ENCODE measurements at places on chromosomes 4 and X.
A peak's percentile ranks its signal among the peaks of the same experiment; 100 is the strongest.

DNA sequence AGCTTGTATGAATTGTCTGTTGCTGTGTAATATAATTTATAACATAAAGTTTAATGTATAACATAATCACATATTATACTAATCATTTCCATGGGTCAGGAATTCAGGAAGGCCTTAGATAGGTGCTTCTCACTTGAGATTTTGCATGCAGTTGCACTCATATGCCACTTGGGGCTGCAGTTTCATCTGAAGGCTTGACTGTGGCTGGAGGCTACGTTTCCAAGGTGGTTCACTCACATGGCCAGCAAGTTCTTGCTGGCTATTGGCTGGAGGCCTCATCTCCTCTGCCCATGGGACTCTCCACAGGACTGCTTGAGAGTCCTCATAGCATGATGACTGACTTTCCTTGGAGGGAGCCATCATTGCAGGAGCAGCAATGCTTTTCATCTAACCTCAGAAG, 53.4 kb upstream of the STX18 start:
- no peak for DNase-seq

DNA sequence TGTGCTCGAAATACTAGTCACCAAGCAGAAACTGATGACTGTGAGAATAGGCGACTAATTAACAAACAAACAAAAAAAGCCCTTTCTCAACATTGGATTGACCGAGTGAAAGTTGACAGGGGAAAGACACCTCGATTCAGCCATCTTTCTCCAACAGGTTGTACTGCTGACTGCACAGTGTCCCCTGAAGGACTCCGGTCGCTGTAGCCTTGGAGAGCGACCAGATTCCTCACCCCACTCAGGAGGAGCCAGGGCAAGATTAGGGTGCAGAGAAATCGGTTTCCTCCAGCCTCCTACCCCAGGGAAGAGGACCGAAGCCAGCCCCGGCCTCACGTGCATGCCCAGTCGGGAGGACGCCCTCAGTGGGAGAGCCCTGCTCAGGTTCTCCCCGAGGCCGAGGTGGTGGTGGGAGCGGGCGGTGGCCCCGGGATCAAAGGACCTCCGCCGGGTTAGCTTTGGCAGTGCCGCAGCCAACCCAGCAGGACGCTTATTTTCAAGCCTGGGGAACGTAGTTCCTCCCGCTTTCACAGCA, 1.1 kb upstream of the RAP1GDS1 start:
- peak; percentile 21 for DNase-seq

- DNase-seq: no peak
Observed at GRCh38 chr4:25182937-25183336, 22.7 kb upstream of the SEPSECS start.

GRCh38 chrX:40646489-40647306, 663 bp downstream of the CXorf38 start:
- no peak for DNase-seq

GRCh38 chr4:47567511-47567910, 82.4 kb downstream of the ATP10D start:
- no peak for DNase-seq

DNA sequence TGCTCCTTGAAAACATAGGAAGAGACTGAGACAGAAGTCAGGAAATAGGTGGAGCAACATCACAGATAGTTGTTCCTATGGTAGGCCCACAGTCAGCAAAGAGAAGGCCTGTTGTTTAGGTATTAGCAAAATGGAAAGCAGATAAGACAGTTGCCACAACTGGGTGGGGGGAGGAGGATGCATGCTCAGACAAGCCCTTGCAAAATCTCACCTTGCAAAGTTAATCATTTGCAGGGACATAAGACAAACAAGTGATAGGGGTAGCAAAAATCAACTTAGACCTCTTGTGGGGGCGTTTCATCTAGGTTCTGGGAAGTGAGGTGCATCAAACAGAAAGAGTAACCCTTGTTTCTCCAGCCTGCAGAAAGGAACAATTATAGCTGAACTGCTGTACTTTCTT, 30.7 kb downstream of the SERPINA7 start:
- DNase-seq: no peak

DNA sequence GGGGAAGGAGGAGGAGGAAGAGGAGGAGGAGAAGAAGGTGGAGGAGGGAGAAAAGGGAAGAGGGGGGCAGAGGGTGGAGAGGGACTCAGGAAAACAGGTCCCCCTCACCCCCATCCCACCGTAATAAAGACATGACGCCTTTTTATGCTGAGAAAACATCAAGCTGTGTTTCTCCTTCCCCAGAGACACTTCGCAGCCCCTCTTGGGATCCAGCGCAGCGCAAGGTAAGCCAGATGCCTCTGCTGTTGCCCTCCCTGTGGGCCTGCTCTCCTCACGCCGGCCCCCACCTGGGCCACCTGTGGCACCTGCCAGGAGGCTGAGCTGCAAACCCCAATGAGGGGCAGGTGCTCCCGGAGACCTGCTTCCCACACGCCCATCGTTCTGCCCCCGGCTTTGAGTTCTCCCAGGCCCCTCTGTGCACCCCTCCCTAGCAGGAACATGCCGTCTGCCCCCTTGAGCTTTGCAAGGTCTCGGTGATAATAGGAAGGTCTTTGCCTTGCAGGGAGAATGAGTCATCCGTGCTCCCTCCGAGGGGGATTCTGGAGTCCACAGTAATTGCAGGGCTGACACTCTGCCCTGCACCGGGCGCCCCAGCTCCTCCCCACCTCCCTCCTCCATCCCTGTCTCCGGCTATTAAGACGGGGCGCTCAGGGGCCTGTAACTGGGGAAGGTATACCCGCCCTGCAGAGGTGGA, 45.3 kb upstream of the SHOX start:
- no peak for DNase-seq

Measured in activated T-helper 1 cell treated with anti-CD3 and anti-CD28 coated beads, Interleukin-2, amount 50 U/mL, for 16 hours (primary cell).